ENCODE measurements at places on chromosomes 7 and 10.

DNA sequence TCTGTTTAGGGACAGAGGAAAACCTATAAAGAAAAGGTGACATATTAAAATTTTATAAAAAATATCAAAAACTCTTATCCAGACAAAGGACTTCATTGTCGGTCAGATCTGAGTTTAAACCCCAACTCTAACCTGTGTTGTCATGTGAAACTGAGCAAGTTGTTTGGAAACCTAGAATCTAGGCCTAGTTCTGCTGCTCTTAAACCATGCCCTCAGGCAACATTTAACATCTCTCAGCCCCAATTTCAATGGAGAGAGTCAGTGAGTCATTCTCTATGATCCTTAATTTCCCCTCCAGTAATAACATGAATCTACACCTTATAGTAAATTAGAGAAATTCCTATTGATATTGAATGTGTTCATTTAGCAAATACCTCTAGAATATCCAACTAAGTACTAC is 192.3 kb downstream of the IMMP2L start:
- peak; percentile 16 for DNase-seq

GRCh38 chr7:39304668-39305405 is 261.4 kb upstream of the YAE1 start:
- peak; percentile 55 for DNase-seq

- DNase-seq = no peak
These were observed 892 bp downstream of the CRHR2 start for GRCh38 chr7:30681331-30681797.

DNA sequence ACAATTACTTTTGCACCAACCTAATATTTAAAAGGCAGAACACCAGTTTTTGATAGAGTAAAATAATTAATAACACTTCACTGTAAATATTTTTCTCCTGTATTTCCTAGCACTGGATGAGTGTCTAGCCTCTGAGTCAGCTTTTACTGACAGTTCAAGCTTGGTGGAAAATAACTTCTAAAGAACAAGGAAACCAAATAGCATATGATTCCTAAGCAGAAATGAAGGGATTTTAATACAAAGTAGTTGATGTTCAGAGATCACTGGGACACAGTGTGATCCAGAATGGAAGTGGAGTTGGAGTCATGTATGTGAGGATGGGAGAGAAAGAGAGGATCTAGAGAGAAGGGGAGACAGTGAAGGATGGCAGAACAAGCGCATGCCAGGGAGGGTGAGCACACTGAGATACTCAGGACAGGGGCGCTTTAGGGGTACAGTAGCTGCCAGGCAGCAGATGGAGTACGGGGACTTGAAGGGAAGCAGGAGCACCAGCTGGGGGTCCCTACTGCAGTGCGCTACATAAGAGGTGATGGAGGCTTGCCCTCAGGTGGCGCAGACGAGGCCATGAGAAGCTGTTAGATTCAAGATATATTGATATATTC is 117.9 kb upstream of the KLF6 start:
- peak; percentile 68 for DNase-seq

- DNase-seq = no peak
These were observed 89.4 kb upstream of the TMEM26 start for GRCh38 chr10:61542596-61542995.

GRCh38 chr10:29757551-29758297 is 123.0 kb upstream of the SVIL start:
- DNase-seq = peak; percentile 47

DNA sequence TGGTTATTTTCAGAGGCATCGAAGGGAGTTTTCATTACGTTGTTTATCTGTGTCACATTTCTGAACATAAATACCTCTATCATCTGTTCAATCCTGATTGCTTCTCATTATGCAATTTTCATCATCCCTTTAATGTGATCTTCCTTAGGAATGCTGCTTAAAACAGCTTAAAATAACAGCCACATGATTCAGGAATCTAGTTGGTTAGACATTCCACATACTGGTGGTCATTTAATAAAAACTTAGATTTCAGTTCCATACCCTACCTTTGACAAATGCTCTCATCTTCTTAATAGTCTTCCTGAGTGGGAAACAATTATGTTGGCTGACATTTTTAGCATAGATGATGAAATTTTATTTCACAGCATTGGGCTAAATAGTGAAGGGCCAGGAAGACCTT is 191.3 kb upstream of the CDCA7L start:
- DNase-seq = peak; percentile 84

GRCh38 chr7:127532736-127533135 is 52.7 kb downstream of the GCC1 start:
- peak; percentile 45 for DNase-seq

- peak; percentile 65 for DNase-seq
These were observed 8.5 kb downstream of the DDX56 start for GRCh38 chr7:44565097-44565794.

DNA sequence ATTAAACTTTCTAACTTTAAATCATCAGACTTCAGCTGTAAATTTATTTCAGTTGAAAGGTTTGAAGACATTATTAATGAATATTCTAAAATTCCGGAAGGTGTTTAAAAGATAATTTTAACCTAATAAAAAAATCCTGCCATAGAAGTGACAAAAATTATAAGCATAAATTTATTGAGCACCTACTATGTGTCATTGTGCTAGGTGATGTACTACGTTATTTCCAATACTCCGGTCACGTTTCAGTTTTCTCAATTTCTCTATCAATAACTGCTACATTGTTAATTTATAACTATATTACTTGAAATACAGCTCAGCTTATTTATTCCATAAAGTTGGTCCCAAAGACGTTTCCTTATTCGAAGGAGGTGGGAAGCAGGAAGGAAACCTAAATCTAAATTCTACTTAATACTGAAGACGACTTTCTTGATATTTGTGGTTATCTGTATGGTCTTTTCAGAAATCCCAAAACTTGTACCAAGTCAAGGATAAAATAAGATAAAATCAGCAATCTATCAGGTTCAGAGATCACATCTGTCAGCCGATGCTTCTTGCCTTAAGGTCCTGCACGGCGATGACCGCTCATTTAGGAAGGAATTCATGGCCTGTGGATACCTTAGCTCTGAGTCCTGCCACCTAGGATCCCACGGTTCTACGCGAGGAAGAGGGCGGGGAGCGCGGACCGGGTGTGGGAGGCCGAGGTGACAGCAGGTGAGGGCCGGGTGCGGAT is 1.2 kb upstream of the ZEB1 start:
- DNase-seq = no peak

- DNase-seq = peak; percentile 67
These were observed 15.0 kb upstream of the GFRA1 start for GRCh38 chr10:116287906-116288501.

GRCh38 chr7:155753446-155753965 is 58.8 kb downstream of the SHH start:
- no peak for DNase-seq

DNA sequence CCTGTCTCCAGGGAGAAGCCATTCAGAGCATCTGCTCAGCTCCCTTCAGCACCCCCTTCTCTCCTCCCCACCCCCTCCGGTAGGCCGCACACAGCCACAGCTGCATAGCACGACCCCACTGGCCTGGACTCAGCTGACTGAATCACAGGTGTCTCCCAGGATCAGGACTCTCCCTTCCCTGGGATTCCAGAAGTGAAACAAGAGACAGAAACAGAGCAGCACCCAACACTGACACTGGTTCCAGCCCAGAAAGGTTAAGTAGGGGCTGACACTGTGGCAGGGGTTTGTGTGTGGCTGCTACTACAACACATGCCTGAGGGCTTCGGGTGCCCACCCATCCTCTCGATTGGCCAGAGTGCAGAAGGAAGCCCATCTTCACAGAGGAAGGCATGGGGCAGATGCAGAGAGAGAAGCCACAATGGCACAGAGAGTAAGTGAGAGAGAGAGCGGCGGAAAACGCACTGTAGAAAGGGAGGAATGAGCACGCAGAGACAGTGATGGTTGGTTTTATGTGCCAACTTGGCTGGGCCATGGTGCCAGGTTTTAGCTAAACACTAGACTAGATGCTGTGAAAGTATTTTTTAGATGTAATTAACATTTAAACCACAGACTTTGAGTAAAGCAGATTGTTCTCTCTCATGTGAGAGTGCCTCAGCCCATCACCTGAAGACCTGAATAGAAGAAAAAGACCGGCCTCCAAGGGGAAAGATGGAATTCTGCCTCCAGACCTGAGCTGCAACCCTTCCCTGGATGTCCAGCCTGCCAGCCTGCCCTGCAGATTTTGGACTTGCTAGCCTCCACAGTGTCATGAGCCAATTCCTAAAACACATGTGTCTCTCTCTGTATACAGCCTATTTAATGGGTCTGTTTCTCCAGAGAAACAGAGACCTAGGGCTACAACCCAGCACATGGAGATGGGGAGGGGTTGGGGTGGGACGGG is 107.5 kb downstream of the GRB10 start:
- DNase-seq = no peak

GRCh38 chr10:13882119-13882711 is 295.4 kb downstream of the PRPF18 start:
- DNase-seq = peak; percentile 99

DNA sequence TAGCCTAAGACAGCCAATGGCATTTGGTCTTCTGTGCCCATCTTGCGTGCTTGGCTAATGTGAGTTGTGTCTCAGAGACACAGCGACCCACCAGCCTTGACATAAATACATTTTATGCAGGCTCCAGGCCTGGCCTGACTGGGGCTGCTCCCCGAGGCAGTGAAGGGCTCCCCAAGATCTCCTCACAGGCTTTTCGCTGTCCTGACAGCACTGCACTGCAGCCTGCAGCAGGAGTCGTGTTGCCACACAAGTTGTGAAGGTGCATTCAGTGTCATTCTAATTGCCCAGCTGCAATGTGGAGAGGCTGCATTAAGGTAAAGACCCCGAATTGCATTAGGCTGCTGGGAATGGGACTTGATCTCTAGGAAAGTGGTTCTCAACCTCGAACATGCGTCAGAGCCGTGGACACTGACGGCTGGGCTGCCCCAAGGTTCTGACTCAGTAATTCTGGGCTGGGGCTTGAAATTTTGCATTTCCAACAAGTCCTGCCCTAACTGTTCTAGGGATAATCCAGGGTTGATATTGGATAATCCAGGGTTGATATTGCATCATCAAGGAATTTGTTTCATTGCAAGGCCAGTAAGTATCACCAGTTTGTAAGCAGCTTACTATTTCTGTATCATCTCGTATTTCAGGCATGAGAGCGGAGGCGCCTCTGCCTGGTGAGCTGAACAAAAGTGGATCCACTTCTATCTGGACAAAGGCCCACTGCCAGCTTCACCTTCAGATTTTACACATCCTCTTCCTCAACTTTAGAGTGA is 108.7 kb upstream of the INSIG1 start:
- peak; percentile 51 for DNase-seq

- no peak for DNase-seq
These were observed 16.5 kb downstream of the DENND11 start for GRCh38 chr7:141685285-141686023.

- no peak for DNase-seq
These were observed 39.7 kb upstream of the ENO4 start for GRCh38 chr10:116809483-116810119.

GRCh38 chr10:78765726-78766335 is 302.9 kb upstream of the ZMIZ1 start:
- DNase-seq = no peak

- DNase-seq = peak; percentile 24
These were observed 1.3 kb downstream of the CASP2 start for GRCh38 chr7:143289421-143289820.

- peak; percentile 93 for DNase-seq
These were observed 18.4 kb upstream of the CCDC71L start for GRCh38 chr7:106679153-106679931.

DNA sequence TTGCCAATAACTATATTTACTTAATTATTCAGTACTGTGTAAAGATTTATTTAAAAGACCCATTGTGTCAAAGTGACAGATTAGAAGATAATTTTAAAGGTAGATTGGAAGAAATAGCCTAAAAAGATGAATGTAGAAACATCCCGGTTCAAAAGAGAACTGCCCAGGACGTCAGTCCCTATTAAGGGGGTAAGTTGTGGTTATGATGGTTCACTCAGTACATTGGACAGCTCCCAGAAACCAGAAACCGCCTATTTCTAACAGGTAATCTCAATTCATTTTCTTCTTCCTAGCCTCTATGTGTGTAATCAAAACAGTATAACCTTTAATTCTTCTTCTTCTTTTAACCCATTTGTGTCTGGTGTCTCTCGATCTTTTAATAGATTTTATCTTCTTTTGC is 1.5 kb upstream of the FERD3L start:
- peak; percentile 22 for DNase-seq

- DNase-seq = no peak
These were observed 720.8 kb downstream of the AUTS2 start for GRCh38 chr7:70319057-70319456.

- DNase-seq = no peak
These were observed 269.7 kb upstream of the TPK1 start for GRCh38 chr7:145105561-145105960.

- no peak for DNase-seq
These were observed 272 bp upstream of the GJC3 start for GRCh38 chr7:99929730-99930053.

DNA sequence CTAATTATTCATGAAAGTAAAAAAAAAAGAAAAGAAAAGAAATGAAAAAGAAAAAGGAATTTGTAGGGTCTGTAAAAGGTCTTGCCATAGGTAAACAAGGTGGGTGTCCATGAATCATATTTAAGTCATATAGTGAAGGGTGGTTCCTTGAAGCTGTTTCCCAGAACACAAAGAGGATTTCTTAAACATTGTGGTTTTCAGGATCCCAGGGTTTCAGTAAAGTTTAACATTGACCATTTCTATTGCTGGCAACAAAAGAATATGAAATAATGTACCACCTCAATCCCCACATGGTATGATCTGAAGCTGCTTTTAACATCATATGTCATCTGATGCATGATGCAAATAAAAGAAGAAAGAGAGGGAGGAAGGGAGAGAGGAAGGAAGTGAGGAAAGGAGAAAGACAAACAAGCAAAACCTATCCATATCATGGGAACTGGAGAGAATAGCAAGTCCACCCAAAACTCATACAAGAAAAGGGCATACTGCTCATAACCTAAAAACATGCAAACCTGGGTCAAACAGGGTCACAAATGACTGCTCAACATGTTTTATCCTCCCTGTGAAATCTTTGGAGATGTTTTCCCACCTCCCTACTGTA is 663.5 kb downstream of the SORCS1 start:
- peak; percentile 6 for DNase-seq

DNA sequence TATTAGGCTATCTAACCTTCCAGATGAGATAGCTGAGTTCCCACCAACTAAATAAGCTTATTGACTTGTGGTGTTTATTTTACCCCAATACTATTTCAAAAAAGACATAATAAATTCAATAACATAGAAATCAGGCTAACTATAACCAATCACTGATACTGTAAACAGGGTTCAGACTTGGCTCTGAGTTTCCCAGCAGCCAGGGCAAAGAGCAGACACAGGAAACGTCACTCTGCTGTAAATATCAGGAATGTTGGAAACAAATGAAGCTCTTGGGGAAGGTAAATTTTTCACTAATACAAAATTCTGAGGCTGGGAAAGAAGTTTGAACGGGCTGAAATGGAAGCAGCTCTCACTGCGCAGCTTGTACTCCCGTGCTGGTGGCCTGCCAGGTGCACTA is 114.6 kb downstream of the GALNT11 start:
- no peak for DNase-seq

- no peak for DNase-seq
These were observed 6.5 kb upstream of the AUTS2 start for GRCh38 chr7:69591805-69592204.

DNA sequence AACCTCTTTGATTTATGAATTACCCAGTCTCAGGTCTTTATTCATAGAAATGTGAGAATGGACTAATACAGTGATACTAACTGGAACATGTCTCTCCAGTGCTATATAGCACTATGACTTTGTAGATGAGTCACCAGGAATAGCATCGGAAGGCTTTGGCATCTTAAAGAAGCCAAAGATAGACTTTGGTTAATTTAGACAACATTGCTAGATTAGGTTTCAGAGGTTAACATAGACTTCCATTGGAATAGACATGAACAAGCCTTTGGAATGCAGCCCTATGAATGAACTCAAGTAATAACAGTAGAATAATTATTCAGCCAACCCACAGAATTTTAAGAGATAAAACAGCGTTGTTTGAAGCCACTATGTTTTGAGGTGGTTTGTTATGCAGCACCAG is 169.2 kb downstream of the HGF start:
- DNase-seq = peak; percentile 90
